Stimulated activated CD4-positive, alpha-beta T cell treated with anti-CD3 and anti-CD28 coated beads, Interleukin-15, amount 100 ng/mL, for 48 hours (primary cell): ENCODE measurements at places on chromosomes 7 and 10.

- no peak for DNase-seq
These were observed 736.2 kb downstream of the PARD3 start for GRCh38 chr10:34078745-34079470.

DNA sequence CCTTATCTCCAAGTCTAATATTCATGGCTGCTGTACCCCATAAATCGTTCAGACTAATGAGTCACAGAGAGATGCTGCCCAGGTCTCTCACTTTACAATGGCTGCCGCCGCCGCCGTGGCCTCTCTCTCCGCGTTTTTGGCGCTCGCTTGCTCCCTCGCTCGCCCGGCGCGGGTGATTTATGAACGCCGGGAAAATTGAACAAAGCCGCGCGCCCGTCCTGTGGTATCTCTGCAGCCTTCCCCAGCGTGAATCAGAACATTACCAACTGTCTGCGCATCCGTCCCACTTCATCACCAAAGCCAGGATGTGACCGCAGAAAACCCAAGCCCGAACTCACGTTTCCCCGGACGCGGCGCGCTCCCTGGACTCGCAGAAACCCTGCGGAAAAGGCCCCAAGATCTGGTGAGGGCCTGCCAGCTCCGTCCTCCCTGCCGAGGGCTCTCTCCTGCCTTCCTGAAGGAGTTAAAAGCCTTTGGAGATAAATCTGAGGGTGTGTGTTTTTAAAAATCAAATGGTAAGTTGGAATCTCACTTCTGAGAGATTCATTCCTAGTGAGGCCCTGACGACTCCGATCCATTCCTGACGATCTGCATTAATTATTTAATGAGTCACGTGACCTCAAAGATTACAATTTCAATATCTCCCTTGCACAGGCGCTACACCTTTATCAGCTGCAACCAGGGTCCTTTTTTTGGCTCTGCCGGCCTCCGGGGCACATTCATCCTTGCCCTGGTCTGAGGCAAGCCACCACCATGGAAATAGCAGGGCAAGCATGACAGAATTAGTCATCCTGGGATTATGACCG is 6.3 kb downstream of the HOXA4 start:
- DNase-seq, result no peak

- no peak for DNase-seq
These were observed 130.4 kb downstream of the NRP1 start for GRCh38 chr10:33204031-33204430.

- DNase-seq, result no peak
These were observed 151.1 kb downstream of the SH3PXD2A start for GRCh38 chr10:103703941-103704919.

DNA sequence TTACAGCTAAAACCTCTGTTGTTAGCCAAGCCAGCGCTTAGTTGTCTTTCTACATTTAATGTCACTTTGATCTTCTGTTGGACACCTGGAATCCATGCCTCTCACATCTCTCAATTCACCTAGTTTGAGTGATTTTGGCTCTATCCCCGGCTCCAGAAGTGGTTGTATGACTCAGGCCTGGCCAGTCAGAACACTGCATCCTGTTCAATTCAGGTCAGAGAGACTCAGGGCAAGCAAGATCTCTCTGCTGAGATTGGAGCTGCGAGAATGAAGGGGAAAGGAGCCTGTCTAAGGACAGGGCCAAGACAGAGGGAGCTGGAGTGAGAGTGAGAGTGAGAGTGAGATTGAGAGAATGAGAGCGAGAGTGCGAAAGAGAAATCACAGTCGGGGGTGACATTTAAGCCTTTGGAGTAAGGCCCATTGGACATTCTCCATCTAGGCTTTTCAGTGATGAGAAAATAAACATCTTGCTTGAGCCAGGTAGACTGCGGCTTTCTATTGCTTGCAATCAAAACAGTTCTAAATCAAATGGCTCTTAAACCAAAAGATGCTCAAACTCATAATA is 83.3 kb upstream of the DYNC1I1 start:
- DNase-seq, result no peak
